ENCODE measurements at places on chromosomes 1 and 21.
A peak's percentile ranks its signal among the peaks of the same experiment; 100 is the strongest.

DNA sequence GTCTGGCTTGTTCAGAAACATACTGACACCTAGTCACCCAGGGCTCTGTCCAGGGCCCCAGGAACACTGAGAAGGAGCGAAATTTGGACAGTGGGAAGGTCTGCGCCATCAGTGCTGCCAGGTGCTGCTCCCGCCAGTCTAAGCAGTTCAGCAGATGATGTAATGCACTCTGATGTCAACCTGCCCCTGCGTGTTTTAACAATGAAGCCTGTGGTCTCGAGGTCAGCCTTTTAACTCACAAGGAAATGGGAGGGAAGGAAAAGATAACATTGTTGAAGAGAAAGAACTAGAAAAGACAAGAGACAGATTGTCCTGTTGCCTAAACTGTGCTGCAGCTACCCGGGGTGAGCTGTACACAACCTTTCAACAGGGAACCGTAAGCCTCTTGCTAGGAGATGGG, 126.6 kb upstream of the IFFO2 start:
- no peak for DNase-seq

GRCh38 chr1:227944090-227944930, 3.4 kb downstream of the WNT9A start:
- no peak for DNase-seq

DNA sequence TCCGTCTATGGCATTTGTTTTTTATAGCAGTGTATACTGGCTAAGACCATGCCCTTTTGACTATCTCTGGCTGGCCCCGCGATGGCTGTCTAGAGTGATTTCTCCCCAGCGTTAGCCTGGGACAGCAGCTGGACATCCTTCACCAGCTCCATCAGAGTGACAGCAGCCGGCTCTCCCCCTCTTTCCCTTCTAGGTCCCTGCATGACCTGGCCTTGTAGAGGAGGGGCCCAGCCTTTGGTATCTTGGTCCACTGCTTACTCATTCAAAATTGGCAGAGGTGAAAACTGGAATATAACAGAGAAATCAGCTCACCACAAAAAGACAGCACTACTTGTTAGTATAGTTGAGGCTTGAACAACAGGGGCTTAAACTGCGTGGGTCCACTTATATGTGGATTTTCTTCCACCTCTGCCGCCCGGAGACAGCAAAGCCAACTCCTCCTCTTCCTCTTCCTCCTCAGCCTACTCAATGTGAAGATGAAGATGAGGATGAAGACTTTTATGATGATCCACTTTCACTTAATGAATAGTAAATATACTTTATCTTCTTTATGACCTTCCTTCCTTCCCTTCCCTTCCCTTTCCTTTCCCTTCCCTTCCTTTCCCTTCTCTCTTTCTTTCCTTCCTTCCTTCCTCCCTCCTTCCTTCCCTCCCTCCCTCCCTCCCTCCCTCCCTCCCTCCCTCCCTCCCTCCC, 29.4 kb upstream of the B3GALNT2 start:
- no peak for DNase-seq

GRCh38 chr1:204493984-204494280, 673 bp downstream of the PIK3C2B start:
- peak; percentile 68 for DNase-seq

DNA sequence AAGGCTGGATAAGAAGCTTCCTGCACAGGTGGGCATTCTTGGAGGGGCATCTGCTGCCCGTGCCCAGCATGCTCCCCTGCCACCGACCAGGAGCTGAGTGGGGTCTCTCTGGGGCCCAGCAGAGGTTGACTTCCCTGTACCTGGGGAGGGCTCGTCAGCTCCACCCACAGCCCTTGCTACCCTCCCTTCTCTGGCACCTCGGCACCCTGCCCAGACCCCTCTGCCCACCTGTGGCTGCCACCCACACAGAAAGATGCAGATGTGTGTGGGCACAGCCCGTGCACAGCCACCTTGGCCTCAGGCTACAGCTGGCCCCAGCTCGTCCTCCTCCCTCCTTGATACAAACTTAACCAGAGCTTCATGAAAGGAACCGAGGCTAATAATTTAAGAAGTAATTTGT, 241.2 kb upstream of the VAMP3 start:
- DNase-seq = no peak

DNA sequence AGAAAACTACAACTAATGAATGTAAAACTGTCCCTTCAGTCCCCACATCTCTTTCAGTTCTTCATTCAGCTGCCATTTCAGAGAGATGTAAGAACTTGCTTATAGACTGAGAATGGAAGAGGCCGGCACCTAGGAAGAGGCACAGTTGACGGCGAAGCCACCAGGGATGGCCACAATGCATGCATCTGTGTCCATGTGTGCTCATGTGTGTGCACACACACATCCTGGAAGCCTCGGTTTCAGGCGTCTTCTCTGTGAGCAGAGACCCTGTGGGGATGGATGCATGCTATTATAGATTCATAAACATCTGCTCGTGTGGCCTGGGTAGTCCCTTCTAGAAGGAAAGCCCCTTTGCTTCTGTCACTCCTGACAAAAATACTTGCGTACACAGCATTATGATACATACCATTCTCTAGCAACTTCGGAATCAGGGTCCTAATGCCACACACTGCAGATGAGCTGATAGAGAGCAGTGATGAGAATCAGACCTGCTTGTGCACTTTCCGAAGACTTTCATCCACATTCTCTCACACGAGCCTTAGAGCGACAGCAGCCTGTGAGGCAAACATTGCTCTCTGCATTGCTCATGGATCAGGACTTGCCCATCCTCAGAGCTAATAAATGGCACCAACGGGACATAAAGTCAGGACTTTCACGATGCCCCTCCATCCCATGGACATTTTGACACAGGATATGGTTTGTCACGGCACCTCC, 12.4 kb upstream of the GPR61 start:
- DNase-seq = no peak

GRCh38 chr1:50529510-50529909, 106.3 kb upstream of the DMRTA2 start:
- no peak for DNase-seq

GRCh38 chr1:205435578-205436573, 14.0 kb upstream of the LEMD1 start:
- no peak for DNase-seq

DNA sequence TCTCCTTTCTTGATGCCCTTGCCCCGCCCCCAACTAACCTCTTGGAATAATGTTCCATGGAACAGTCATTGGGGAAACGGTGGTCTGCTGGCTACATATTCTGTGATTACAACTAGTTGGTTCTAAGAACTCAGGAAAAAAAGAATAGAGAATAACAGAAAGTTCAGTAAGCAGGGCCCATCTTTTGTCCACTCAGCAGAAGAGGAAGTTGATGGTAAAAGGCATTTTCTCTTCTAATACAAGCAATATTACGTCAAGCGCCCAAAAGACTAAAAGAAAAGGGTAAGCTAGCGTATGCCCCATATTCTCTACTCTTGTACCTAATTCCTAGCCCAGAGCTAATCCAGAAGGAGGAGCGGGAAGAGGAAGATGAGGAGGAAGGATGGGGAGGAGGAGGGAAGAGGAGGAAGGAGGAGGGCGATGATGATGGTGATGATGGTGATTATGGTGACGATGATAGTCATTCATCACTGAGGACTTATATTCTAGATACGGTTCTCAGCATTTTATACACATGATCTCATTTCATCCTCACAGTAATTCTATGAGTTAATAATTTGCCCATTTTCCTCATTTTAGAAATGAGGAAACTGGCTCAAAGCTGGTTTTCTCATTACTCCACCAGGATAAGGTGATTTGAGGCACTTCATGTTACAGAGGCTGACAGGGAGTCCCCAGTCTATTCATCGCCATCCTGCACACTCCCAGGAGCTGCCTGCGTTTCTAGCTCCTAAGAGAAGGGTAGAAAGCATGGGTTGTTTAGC, 76.6 kb upstream of the EFHD2 start:
- DNase-seq = no peak

GRCh38 chr1:154970631-154971340, at the start of gene SHC1:
SHC1 (minus strand) TSS chr1:154970747; CDS start chr1:154970526, 221 bp downstream.
- peak; percentile 63 for DNase-seq

- DNase-seq = no peak
Observed at GRCh38 chr1:245197911-245198379, 43.2 kb downstream of the KIF26B start.

GRCh38 chr1:165495858-165496205, 48.0 kb upstream of the LRRC52 start:
- DNase-seq = no peak

- peak; percentile 54 for DNase-seq
Observed at GRCh38 chr1:27598902-27599528, 4.9 kb downstream of the AHDC1 start.

- no peak for DNase-seq
Observed at GRCh38 chr1:81308191-81308590, 492.5 kb upstream of the ADGRL2 start.

DNA sequence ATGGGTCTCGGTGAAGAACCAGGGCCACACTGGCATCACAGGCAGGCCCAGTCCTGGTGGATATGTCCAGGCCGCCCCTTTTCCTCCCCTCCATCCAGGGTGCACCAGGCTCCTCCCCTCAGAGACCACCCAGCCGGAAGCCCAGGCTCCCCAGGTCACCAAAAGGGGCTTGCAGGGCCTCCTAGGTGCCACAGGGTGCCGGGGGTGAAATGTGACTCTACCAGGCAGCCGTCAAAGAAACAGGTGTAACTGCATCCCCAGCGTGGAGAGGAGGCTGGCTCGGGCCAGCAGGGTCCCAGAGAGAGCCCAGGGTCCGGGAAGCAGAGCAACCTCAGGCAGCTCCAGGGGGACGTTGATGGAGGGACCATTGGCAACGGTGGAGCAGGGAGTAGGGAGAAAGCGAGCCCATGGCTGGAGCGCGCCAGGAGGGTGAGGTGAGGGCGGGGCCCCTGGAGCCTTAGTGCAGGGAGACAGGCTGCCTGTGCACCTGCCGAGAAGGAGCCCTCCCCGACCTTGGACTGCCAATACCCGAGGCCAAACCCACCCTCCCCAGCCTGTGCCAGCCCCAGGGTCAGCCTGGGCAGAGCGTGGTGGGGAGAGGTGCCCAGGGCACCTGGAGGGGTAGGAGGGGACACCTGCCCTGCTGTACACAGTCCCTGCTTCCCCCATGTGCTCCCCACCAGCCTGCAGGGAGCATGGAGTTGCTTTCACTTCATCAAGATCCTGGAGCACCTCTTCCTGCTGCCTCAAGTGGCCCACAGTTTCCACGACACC, 48.3 kb upstream of the POFUT2 start:
- no peak for DNase-seq

- no peak for DNase-seq
Observed at GRCh38 chr1:174958396-174958795, 41.4 kb upstream of the CACYBP start.

All from activated CD4-positive, alpha-beta T cell treated with anti-CD3 and anti-CD28 coated beads, Interleukin-10, Interleukin-2, amounts not matched to agents 100 ng/mL and 50 ng/mL, durations not matched to agents 16 hours and 8 hours (primary cell).